ENCODE measurements at places on chromosomes 11 and 22.

GRCh38 chr11:32597921-32598320 lies 14.3 kb downstream of the EIF3M start:
- no peak for DNase-seq

GRCh38 chr11:69450064-69450856 lies 31.2 kb upstream of the LINC01488 start:
- DNase-seq, result no peak

GRCh38 chr11:129750343-129751292 lies 65.0 kb upstream of the TMEM45B start:
- peak; percentile 43 for DNase-seq

DNA sequence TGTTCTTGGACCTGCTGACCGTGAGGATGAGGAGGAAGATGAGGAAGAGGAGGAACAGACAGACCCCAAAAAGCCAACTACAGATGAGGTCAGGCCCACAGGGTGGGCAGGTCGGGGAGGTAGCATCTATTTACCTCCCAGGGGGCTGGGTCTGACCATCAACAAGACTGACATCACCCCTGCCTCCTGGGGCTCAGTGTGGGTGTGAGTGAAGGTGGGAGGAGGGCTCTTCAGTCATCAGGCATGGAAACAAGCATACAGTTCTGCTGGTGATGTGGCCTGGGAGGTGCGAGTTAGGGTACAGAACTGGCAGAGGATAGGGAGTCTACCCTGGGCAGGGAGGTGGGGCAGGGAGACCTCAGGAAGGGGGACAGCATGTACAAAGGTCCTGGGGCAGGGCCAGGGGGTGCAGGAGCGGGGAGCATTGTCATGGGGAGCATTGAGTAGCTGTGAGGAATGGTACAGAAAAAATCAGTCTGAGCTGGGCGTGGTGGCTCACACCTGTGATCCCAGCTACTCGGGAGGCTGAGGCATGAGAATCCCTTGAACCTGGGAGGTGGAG lies 8.9 kb downstream of the PLCB3 start:
- DNase-seq, result no peak

DNA sequence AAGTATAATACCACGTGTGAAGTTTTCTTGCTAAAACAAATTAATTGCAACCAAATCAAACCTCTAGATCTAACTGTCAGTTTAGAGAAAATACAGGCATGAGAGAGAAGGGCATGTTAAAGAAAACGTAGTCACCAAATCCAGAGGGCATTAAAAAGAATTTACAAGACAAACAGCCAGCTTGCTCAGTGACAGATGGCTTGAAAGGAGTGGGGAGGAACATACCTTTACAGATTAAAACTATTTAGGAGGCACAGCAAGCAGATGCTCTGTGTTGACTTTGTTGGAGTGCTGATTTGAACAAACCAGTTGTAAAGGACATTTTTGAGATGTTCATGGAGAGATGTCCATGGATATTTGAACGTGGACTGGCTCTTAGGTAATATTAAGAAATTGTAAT lies 96.9 kb downstream of the ATXN10 start:
- no peak for DNase-seq

Data from T-helper 22 cell (primary cell).